ENCODE measurements at places on chromosomes 2 and 18.
A peak's percentile ranks its signal among the peaks of the same experiment; 100 is the strongest.

GRCh38 chr2:16049406-16049805 is 109.1 kb downstream of the MYCN start:
- no peak for DNase-seq

GRCh38 chr2:84830095-84830494 is 50.8 kb downstream of the TRABD2A start:
- peak; percentile 67 for DNase-seq

GRCh38 chr2:40369267-40370006 is 82.5 kb downstream of the SLC8A1 start:
- DNase-seq: no peak

DNA sequence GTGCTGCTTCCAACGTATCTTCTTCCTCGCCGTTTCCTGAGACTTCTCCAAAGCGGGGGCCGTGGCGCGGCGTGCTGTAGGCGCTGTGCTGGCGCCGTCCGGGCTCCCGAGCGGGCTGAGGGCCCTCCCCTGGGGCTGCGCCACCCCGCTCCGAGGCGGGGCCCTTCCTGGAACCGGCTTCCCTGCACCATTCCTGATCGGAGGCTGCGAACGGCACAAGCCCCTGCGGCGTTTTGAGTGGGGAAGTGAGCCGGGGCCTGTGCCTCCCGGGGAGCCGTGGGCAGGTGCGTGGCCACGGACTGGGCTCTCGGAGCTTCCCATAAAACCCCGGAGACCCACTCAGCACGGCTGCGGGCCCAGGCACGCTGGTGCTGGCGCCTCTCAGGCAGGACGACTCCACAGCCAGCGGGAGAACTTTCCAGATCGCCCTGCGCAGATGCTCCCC is 74.7 kb downstream of the PSMG2 start:
- DNase-seq: no peak

GRCh38 chr2:46982351-46983064 is 66.9 kb upstream of the MCFD2 start:
- DNase-seq: no peak

- DNase-seq: no peak
Observed at GRCh38 chr18:69492861-69493260, 92.2 kb downstream of the DOK6 start.

DNA sequence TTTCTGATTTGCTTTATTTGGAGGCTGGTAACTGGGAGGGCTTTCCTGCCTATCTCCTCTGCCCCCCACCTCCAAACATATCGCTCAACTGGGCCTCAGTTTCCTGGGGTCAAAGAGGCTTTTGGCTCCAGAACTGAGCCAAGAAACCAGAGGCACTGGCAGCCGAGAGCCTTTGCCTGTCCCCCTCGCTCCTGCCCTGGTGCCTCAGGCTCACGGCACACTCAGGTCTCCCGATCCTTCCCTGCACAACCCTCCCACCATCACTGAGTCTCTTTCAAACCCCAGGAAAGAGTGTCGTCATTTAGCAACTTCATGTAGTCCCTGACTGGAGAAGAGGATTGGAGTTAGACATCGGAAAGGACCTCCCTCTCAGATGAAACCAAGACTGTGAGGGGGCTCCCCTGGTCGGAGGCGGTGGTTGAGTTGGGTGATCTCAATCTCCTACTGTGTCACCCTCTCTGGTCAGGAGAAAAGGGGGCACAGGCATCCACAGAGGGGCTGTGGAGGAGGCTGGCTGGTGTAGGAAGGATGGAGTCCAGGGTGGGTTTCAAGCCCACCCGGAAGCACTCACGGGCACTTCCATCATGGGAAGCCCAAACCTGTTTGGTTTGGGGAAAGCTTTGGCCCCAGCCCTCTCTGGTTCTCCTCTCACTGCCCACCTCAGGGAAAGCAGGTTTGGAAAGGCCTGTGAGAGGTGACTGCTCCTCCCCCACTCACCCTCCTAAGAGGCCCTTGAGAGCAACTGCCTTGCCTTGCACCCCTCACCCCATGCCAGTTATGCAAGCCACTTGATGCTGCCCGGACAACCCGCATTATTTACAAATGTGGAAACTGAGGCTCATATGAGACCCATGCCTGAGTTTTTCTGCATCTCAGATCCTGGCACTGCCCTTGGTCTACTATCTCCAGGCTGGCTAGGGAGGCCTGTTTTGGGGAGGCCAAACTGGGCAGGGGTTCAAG is 62.3 kb downstream of the TNS1 start:
- no peak for DNase-seq

DNA sequence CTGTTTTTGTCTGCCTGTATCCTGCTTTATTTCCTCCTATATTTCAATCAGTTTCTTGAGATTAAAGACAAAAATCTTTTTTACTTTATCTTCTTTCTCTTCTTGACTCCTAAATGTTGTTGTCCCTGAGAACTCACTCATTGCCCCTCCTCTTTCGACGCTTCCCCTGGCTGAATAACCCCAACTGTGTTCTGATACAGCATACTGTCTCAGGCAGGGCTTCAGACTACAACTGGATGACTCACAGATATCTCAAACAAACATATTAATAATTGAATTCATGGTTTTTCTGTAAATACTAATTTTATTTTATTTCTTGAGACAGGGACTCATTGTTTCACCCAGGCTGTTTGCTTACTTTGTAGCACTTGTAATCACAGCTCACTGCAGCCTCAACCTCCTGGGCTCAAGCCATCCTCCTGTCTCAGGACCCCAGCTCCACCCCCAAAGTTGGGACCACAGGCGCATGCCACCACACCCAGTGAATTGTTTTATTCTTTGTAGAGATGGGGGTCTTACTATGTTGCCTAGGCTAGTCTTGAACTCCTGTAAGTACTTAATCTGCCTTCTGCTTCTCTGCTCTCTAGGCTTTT is 9.4 kb downstream of the ITGAV start:
- DNase-seq: no peak

DNA sequence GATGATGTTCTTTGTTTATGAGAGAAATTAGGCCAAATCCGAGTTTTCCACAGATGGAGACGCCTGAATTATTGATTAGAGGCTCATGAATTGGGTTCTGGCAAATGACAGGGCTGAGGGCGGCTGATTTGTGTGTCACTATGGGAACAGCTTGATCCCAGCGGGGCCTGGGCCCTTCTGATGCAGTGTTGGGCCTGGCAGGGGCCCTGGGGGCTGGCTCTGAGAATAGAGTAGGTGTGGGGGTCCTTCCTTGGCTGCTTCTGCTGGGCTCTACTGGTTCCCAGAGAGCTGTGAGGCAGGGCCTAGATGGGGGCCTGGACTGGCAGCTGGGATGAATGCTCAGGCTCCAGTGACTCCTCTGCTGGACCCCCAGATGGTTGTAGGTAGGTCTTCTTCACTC is 164.8 kb downstream of the CELF4 start:
- no peak for DNase-seq

DNA sequence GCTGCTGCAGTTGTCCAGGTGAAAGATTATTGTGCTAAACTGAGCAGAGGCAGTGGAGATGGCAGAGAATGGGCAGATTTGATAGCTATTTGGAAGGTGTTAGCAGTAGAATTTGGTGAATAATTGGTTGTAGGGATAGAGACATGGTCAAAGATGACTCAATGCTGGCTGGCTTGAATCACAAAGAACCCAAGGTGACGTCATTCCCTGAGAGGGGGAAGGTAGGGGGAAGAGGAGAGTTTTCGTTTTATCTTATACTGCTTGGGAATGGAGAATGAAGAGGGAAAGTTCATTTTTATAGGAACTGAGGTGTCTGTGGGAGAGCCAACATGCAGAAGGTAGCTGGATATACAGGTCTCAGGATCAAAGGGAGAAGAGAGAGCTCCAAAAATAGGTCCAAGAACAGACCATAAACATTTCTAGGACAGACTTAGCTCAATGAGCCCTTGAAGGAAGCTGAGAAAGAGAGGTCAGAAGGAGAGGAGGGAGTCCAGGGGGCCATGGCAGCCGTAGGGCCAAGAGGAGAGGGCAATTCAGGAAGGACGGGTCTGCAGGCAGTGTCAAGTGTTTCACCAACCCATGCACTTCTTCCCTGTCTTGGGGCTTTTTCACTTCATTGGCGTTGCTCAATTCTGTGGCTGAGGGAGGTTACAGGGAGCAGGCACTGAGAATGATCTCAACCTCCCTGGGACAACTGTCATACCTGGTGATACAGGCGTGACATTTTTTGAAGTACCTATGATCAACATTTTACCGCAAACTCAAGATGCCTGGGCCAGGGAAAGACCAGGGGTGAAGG is 281.3 kb downstream of the TDRD15 start:
- DNase-seq: no peak

GRCh38 chr2:7023542-7023941 is 106.3 kb downstream of the RNF144A start:
- no peak for DNase-seq

DNA sequence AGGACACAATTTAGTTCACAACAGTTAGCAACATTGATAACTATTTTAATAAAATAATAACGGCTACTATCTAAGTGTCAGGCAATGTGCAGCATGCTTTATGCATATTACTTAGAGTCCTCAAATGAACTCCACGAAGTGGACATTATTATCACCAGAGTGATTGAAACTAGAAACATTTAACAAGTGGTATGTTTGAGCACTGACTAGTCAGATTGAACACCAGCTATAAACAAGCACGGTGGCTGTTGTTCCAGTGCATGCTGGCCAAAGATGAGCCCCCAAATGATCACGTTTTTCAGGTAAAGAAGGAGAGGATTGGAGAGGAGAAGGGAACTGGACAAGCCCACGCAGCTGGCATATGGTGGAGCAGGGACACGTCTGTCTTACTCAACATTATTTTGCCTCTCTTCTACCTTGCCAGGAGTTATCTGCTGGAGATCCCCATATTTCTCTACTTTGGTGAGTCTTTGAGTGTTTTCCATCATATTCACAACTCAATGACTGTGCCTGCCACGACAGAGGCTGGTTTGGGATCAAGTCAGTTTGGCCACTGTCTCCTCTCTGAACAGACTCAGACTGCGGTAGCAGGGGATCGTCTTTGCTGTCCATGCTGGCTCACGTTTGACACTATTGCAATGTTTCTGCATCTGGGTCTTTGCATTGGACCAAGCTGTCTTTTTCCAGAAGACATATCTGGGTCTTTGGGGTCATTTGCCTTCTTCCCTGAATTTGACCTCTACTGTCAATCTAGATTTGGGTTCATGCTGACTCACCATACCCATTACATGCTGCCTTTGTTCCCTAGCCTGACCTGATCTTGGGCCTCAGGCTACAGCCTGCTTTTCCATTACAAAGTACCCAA is 66.0 kb upstream of the ACSL3 start:
- DNase-seq: peak; percentile 62

DNA sequence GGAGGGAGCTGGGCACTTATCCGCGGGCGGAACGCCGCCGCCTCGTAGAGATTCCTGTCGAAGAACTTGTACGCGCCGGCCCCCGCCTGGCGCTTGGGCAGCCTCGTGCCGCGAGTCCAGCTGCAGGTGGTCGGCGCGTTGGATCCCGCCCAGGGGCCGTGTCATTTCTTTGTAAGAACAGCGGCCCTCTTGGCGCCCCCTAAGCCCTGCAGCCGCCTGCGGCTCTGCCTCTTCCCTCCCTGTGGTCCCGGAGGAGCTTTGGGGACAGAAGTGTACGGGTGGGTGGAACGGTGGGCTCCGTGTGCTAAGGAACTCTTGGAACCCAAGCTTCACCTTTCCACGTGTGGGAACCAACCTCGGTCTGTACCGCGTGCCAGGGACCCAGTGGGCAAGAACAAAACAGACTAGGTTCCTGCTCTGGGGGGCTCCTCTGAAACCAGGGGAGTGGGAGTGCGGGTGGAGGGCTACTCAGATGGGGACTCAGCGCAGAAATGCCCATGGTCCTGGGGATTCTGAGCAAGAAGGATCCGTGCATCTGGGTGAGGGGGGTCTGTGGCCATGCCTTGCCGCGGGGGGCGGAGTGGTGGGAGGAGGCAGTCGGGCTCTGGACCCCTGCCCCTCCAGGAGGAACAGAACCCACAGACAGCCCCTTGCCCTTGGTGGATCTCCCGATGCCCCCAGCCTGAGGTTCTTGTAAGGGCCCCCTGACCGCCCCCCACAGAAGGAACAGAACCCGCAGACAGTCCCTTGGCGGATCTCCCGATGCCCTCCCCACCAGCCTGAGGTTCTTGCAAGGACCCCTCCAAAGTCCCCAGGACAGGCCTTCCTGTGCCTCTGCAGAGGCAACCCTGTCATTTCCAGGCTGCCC is 1.5 kb downstream of the GPC1 start:
- no peak for DNase-seq

DNA sequence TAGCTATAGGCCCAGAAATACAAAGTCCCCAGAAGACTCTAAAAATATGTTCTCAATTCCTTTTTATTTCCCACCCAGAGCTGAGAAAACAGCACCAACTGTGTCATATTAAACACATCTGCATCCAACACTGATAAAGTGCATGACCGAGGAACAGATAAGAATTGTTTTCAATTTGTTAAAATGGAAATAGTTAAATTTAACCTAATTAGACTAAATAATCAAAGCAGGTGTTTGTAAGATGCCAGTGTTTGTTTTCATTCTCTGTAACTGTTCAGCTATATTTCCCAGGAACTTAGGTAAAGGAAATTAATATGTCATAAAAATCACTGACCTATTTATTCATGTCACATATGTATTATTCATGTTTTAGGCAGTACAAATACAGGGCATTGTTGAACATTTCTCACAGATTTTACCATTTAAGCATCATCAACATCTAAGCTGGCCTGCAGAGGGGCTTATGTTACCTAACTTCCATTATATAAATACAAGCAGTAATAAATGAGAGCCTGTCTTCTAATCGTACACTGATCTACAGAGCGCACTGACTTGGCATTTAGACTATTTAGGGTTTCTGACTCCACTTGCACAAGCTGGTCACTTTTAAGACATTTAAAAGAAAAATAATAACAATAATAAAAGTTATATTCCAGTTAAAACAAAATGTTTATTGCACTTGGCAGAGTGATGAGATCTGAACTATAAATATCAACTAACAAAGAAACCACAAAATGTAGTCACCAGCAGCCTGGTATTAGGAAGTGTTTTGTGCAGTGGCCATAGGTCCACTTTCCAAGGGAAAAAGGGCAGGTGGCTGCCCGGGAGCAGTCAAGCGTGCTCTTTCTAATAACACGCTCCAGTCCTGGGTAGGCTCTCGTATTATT is 86.6 kb upstream of the ZFP36L2 start:
- no peak for DNase-seq

DNA sequence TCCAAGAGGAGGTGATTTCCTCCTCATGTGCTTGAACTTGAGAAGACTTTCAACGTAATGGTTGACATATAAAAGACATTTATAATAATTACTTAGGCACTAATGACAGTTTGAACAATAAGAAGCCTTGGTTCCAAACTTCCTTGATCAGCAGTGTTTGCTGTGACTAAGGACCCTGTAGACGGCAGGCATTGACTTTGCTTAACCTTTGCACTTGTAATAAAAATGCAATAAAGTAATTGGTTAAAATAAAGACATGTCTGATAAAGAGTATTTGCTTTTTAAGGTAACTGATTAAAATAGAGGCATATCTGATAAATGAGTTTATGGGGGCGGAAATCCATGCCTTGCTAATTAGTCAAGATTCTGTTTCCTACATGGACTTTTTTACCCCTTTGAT is 82.2 kb upstream of the ST8SIA3 start:
- no peak for DNase-seq

- no peak for DNase-seq
Observed at GRCh38 chr2:213238753-213239495, 45.3 kb upstream of the SPAG16 start.

- peak; percentile 28 for DNase-seq
Observed at GRCh38 chr18:54480616-54481015, 110.4 kb upstream of the DYNAP start.

- no peak for DNase-seq
Observed at GRCh38 chr2:214126135-214126534, 284.7 kb upstream of the VWC2L start.
